ENCODE measurements at places on chromosomes 3 and 15.
A peak's percentile ranks its signal among the peaks of the same experiment; 100 is the strongest.

DNA sequence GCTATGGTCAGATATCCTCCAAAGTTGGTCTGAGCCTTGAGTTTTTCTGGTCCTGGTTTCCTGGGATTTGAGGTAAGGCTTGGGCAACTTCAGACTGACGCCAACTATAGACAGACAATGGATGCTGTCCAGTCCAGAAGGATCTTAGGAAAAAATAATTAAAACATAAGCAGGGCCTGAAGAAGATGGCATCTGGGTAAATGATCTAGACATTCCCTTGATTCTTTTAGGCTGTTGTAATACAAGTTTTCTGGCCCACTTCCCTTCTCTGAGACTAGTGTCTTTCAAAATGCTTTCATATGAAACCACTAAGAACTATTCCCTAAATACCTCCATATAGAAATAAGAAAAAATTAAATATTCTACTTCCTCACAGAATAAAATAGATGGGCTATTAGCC is 47.7 kb upstream of the PLXND1 start:
- DNase-seq = no peak

- DNase-seq = no peak
These were observed 45.7 kb downstream of the TCF12 start for GRCh38 chr15:56964182-56964581.

DNA sequence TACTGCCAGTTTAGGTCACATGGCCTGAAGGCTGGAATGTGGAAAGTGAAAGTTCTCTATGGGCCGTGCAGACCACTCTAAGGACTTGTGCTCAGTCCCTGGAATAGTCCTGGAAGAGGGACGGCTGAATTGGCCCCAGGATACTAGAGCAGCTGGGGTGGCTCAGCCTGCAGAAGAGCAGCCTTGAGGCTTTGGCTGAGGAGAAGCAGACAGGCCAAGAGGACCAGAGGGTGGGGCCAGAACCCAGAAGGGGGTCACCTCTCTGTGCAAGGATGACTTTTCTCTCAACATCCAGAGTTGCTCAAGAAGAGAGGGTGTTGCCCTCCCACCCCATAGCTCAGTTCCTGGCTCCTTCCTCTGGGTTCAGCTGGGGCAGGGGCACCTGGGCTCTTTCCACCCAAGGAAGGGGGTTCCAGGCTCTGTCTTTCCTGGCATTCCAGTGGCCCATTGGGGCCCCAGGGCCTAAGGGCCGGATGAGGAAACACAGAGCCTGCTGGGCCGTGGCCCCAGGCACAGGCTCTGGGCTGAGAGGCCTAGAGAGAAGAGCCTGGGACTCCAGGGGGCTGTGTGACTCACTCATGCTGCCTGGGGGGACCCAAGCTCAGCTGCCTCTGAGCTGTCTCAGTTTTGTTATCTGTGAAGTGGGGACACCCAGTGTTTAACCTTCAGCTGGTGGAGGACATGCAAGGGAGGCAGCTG is 8.5 kb upstream of the FBLN2 start:
- no peak for DNase-seq

- DNase-seq = no peak
These were observed 285.7 kb downstream of the TBL1XR1 start for GRCh38 chr3:176911579-176911978.

DNA sequence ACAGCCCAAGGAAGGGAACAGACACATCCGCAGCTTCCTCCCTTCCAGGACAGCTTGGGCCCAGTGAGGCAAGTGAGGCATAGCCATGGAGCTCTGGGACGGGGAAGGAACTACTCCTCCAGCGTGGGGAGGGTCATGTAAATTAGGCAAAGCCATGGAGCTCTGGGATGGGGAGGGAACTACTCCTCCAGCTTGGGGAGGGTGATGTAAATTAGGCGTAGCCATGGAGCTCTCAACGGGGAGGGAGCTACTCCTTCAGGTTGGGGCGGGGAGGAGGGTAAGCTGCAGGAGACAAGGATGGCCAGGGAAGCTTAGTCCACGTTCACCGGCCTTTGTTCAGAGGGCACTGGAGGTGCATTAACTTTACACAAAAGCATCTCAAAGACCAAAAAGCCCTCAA is 21.1 kb upstream of the BDH1 start:
- DNase-seq = no peak

GRCh38 chr3:193118907-193119306 is 122.1 kb upstream of the PLAAT1 start:
- DNase-seq = no peak

DNA sequence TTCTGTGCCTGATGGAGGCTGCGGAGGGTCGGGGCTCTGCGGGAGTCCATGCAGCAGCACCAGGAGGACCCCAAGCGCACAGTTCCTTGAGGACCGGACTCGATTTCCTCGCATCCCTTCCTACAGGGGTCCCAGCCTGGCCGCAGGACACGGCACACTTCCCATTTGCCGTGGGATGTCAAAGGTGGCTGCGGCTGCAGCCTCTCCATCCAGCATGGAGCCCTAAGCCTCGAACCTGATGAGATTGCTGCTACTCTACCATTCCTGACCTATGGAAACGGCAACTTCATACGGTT is 40.6 kb downstream of the RGMA start:
- DNase-seq = no peak

GRCh38 chr3:49492969-49493368 is 22.9 kb downstream of the DAG1 start:
- DNase-seq = no peak

DNA sequence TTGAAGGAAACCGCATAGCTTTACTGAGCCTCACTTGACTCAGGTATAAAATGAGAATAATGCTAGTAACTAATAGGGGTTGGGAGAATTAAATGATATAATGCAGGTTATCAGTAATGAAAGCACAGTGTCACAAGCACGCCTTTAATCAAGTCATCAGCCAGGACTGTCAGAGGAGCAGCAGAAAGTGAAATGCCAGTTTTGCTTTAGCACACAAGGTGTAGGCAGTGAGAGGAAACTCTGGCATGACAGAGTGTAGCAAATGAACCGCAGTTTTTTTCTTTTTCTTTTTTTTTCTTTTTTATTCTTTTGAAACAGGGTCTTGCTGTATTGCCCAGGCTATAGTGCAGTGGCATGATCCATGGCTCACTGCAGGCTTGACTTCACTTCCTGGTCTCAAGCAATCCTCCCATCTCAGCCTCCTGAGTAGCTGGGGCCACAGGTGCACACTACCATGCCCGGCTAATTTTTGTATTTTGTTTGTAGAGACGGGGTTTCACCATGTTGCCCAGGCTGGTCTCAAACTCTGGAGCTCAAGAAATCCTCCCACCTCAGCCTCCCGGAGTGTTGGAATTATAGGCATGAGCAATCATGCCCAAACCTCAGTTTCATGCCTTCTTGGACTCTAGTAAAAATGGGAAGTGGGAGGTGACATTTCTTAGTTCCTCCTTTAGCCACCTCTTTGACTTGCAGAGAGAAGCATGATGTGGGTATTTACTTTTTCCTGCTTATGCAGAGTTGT is 9.7 kb upstream of the SCAANT1 start:
- no peak for DNase-seq

DNA sequence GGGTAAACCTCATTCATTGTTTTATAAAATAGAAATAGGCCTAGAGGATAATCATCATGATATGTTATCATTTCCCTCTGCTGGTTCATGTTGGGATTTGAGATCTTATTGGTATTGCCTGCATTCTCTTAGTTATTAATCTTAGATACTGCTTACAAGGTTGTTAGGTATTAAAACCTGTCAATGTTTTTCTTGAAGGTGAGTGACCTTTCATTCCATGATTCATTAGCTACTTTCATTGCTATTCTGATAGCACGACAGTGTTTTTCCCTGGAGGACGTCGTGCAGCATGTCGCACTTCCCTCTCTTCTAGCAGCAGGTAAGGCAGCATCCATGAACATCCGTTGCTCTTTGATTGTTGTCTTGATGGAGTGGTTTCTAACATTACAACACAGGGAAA is 17.1 kb downstream of the P2RY12 start:
- DNase-seq = no peak

DNA sequence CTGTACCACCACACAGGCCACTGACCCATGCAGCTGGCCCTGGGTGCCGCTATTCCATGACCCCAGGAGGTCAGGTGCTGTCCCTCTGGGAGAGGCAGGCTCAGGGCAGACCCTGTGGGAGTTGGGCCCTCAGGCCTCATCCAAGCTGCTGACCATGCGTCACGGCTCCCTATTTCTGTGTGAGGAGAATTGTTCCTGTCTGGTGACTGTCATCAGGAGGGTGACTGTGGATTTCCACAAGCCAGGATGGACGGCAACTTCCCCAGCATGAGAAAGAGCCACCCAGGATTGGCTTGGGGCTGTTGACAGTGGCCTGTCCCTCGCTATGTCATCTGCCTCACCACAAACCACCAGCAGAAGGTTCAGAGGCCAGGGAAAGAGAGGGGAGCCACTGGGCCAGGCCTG is 41.4 kb downstream of the ZDHHC19 start:
- no peak for DNase-seq

GRCh38 chr3:191255156-191255555 is 56.1 kb downstream of the OSTN start:
- no peak for DNase-seq

DNA sequence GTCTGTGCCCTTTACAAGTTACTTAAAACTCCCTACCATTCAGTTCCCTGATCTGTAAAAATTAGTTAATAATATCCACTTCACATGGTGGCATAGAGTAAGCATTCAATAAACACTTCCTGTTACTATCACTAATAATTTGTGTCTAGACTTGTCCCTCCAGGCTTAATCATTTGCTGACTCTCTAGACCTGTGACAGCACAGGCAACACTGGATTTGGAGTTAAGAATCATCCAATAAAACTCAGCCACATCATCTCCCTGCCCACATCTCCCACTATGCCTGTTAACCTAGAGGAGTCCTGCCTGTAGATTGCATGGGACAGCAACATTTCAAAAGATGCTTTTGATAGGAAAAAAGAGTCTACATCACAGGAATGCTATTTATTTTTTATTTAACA is 564.6 kb downstream of the MFSD1 start:
- DNase-seq = no peak

- DNase-seq = peak; percentile 34
These were observed 16.9 kb upstream of the SEMA4B start for GRCh38 chr15:90184119-90184785.

- no peak for DNase-seq
These were observed 23.3 kb downstream of the PDCD10 start for GRCh38 chr3:167711439-167711838.

GRCh38 chr3:126446791-126447190 is 28.9 kb downstream of the ZXDC start:
- no peak for DNase-seq

- DNase-seq = no peak
These were observed 334.6 kb upstream of the ATP10A start for GRCh38 chr15:26197719-26198118.

DNA sequence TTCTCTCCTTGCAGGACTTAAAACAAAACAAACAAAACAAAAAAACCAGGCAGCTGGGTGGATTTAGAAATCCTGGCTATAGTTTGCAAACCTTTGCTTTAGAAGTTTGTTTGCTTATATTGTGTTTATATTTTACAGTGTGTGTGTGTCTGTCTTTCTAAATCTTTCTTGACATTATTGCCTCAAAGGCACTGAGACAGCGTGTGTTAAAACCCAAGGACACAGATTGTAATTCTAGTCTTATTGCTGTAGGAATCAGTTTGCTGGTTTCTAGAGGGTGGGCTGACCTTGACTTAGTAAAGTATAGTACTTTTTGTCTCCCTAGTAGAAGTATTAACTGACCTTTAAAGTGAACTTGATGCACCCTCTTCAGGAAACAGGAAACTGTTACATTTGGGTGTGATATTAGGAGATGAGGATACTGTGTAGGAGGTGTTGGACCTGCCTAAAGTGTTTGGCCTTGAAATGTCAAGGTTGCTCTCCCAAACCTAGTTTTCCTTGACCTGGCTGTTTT is 71.0 kb downstream of the TCF12 start:
- no peak for DNase-seq

GRCh38 chr15:40310001-40310959 is 2.5 kb upstream of the PLCB2 start:
- peak; percentile 58 for DNase-seq

DNA sequence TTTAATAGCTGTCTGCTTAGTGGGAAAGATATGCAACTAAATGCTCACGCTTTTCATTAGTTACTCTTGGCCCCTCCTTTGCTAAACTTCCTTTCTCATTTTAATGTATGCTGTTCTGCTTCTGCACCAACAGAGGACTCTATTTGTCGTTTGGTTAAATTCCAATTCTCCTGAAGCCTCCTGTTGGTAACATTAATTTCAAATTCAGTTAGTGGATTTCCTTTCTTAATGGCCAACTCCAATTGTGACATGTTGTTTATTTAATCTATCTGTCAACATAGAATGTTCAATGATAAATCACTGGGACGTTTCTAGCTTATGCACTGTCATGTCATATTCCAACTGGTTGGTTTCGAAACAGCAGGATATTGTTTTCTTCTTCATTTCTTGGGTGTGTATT is 467.4 kb upstream of the BCHE start:
- DNase-seq = no peak

- DNase-seq = no peak
These were observed 244.7 kb downstream of the NSUN3 start for GRCh38 chr3:94307588-94307987.

GRCh38 chr3:190825386-190826016 is 37.0 kb downstream of the GMNC start:
- no peak for DNase-seq

DNA sequence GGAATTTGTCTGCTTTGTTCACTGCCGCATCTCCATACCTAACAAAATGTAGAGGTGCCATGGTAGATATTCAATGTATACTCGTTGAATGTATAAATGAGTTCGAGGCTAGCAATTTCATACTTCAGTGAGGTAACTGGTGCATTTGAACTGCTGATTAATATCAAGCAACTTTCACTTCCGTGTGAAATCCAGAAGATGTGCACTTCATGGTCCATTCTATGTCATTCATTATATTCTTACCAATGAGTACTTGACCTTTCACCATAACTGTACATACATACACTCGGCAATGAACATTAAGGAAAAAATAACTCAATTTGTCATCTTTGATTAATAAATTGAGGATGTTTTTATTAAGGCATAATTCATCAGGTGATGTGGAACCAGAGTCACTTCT is 598.5 kb downstream of the ZNF385D start:
- no peak for DNase-seq

GRCh38 chr15:50880651-50881114 is 27.8 kb upstream of the AP4E1 start:
- no peak for DNase-seq

DNA sequence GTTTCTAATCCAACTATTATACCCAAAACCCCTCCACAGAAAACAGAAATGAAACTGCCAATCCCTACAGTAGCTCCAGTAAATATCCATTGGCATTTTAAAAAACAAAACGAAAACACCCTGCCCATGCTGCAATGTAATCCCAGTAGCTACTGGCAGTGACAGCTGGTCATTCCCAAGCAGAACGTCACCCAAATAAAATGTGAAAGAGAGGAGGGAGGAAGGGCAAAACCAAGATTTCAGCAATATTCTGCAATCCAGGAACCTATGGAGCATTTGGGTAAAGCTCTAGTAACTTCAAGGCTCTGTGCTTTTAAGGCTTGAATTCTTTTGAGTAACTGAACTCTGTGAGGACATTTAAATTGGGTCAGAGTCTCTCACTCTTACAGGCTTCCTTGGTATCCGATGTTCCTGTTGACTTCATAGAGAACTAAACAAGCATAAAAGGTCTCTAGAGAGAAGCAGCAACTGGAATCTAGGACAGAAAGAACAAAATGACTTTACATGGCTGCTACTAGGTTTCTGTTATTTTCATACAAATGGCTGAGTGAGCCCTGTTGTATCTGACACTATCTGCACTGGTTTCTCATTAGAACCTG is 136.2 kb downstream of the TNIK start:
- DNase-seq = no peak
